ENCODE measurements at places on chromosomes 16 and 17.

GRCh38 chr17:7558544-7559319, at the start of gene TNFSF13:
TSS of gene TNFSF13 (plus strand) at chr17:7558750. CDS start at chr17:7559040, 290 bp downstream.
- DNase-seq: no peak

DNA sequence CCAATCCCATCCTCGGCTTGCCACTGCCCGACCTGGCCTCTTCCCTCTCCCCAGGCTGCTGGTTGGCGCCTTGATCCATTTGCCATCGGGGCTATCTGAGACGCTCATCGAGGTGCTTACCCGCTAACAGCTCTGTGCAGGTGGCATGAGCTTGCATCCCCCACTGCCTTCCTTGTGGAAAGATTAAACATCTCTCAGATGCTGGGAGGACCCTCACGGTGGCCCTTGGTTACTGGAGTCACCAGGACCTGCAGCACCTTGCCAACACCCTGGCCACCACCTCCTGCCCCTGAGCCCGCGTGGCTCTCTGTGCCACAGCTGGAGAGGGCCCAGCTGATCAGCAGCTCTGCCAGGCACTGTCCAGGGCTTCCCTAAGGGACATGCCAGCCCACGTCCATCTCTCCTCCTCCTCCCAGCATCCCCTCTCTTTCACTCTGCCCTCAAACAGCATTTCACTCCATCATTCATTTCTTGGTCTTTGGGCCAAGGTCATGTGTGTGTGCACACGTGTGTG, 249.6 kb downstream of the RBFOX3 start:
- DNase-seq: no peak

GRCh38 chr17:38761612-38762011, 9.1 kb downstream of the PSMB3 start:
- DNase-seq: peak; percentile 36

GRCh38 chr17:28773736-28774135, 29.9 kb downstream of the TRAF4 start:
- no peak for DNase-seq

GRCh38 chr16:76235025-76235424, 42.2 kb upstream of the CNTNAP4 start:
- no peak for DNase-seq

DNA sequence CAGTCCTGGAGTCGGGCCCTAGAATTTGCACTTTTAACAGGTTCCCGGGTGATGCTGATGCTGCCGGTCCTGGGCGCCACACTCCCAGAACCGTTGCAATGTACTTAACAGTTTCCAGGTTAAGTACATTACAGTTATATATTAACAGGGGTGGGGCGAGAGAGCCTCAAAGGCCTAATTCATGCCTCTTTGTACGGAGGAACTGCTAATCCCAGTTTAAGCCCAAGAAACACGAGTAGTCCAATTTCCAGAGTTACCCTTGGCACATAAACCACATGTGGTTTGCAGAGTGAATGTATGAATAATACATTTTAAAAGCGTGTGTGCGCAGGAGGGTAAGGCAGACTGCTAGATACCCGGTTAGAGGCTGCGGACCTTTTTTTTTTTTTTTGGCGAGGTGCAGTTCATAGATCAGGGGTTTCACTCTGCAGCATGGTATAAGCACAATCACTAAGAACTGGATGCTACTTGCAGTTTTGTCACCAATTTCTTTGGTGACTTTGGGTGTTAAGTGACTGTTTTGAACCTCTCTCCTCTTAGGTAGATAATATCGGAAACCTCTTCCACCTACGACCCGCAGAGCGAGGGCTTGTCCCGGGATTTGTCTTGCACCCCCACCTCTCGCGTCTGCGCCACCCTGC, 713 bp downstream of the COX11 start:
- no peak for DNase-seq

Data from neural crest cell (in vitro differentiated cells).